ENCODE measurements at places on chromosomes 6 and 20.
A peak's percentile ranks its signal among the peaks of the same experiment; 100 is the strongest.

- DNase-seq: peak; percentile 48
Observed at GRCh38 chr20:5100684-5101347, 18.9 kb downstream of the PCNA start.

DNA sequence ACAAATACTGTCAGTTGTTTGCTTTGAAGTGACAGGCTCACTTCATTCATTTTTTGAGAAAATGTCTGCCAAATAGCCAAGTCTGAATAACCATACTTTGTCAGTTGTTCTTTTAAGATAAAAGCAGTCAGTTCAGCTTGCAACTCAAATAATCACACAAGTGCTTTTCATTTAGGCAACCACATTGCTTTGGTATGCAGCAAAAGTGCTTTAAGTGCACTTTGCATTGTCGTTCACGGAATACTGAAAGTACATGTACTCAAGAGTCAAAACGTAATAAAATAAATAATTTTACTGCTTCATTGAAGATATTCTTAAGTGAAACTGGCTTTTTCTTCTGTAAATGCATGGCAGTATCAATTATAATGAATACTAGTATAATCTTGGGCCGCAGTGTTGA, 107.2 kb downstream of the MMS22L start:
- no peak for DNase-seq

GRCh38 chr6:90033746-90034271, 139.5 kb downstream of the GJA10 start:
- DNase-seq: no peak

GRCh38 chr6:49826743-49827406, 39.5 kb downstream of the CRISP1 start:
- DNase-seq: no peak

DNA sequence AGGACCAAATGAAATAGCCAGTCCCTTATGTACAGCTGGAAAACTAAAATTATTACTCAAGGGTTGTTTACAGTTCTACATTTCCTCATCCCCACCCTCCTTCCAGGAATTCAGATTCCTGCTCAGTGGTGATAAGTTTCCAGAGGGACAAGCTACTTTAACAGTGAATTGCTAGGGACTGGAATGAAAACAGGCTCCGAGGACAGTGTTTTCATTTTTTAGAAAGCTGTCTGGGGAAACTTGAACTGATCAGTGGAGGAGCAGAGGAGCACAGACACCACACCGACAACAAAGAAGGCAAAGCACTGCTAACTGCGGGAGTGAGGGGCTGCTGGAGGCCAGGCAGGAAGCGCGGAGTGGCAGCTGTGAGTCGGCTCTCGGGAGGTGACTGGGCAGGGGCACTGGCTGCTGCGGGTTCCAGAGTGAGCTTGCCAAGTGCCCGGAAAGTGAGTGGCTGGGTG, 322.2 kb downstream of the ESR1 start:
- DNase-seq: no peak

GRCh38 chr6:166490671-166491500, 95.6 kb downstream of the RAMACL start:
- DNase-seq: peak; percentile 94

DNA sequence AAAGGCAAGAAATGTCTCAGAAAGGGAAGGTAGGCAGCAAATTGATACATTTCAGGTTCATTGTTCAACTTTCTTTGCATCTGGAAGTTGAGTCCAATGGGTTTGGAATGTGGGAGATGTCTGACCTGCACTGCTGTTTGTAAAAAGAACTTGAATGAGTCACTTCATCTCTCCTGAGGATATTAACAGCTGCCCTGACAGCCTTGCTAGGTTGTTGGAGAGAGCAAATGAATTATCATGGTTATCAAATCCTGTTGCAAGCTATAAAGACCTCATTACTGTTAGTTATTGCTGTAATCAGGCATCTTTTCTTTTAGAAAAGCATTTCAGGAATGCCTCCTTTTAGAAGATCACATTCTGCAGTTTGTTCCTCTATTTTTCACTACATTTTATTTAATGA, 23.0 kb upstream of the FLRT3 start:
- no peak for DNase-seq

DNA sequence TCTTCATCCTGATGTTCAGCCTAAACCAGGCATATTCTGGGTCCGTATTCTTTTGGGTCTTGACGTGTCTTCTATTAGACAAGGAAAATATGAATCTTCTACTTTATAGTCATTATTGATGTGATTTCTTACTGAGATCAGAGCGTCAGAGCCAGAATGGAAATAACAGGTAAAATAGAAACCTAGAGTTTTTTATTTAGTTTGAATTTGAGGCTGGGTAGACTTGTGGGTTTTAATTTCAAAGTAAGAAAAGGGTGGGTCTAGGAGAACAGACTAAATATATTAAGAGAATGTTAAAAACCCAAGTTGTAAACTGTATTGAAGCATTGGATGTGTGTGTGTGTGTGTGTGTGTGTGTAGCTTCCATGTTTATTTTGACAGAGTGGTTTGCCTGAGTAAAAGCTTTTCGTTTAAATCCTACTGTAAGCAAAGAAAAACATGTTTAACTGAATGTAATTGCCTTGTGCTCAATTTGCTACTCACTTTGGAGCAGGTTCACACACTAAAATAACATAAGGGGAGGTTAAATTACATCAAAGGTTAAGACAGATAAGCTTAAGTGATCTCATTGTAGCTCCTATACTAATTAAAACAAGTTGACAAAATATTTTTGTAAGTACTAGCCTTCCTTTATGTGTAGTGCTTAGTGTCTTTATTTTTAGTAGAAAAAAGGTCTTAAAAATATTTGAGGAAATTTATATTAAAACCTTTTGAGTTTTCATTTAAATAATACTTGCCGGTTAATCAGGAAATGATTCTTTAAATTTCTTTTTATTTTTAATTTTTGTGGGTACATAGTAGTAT, 17.4 kb downstream of the HECA start:
- DNase-seq: peak; percentile 66

DNA sequence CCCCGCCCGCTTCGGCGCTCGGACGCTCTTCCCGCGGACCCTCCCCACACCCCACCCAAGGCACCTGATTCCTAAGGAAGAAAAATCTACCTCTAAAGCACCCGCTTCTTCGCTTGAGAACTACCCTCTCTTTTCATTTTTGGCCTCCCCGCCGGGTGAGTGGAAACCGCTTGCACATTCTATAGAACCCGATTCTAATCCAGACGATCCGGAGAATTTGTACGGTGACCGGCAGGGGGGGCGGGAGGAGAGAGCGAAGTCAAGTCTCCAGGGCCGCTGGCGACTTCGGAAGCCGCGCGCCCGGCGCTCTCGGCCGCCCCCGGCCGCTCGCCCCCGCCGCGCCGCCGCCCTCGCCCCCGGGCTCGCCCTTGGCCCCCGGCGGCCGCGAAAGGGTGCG, at the start of gene RBM24:
Gene RBM24 (plus strand): TSS at position 262 of the 397 bp plus-strand sequence. CDS start 221 bp downstream, outside the sequence.
- DNase-seq: peak; percentile 11

DNA sequence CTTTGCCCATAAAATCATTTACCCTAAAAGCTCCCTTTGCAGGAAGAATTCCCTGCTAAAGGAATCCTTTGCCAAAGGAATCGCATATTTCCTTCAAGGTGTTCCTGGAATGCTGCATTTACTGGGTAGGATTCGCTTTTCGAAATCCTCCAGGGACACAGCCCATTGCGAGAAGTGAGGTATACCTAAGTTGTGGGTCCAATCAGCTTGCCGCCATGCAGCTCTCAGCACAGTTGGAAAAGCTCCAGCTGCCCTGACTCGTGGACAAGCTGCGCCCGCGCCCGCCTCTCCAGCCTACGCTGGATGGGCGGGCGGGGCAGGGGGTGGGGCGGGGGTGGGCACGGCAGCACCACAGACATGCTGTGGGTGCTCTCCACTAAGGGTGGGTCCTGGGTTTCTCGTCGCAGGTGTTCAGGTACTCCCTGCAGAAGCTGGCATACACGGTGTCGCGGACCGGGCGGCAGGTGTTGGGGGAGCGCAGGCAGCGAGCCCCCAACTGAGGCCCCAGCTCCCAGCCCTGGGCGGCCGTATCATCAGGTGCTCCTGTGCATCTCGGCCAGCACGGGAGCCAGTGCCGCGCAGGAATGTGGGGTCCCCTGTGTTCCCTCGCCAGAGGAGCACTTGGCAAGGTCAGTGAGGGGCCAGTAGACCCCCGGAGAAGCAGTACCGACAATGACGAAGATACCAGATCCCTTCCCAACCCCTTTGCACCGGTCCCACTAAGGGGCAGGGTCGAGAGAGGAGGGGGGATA, 1.4 kb downstream of the NNAT start:
- DNase-seq: no peak

GRCh38 chr6:72636215-72636614, 14.4 kb downstream of the KCNQ5 start:
- no peak for DNase-seq

DNA sequence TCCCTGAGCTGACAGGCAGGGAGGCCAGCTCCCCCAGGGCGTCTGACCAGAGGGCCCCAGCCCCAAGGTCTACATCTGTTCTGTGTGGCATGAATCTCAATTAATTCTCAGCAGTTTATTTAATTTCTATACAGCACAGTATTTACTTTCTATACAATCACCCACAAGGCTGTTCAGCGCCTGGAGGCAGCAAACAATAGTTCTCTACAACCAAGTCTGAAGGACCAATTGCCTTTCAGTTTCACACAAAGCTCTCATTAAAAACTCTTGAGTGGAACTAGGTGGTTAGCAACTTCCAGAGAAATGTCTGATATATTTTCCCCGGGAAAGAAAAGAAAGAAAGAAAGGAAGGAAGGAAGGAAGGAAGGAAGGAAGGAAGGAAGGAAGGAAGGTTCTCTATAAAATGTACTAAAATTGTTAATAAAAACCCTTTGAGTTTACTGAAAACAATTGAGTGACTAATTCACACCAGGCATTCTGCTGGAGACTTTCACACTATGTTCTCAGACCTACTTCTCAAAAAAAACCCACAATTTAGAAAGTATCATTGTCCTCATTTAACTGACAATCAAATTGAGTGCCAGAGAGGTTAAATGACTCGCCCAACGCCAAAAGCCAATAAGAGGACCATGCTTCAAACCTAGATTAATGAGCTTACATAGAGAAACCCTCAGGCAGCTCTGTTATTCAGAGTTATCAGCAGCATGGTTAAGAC, 62.5 kb downstream of the METTL24 start:
- DNase-seq: peak; percentile 83

DNA sequence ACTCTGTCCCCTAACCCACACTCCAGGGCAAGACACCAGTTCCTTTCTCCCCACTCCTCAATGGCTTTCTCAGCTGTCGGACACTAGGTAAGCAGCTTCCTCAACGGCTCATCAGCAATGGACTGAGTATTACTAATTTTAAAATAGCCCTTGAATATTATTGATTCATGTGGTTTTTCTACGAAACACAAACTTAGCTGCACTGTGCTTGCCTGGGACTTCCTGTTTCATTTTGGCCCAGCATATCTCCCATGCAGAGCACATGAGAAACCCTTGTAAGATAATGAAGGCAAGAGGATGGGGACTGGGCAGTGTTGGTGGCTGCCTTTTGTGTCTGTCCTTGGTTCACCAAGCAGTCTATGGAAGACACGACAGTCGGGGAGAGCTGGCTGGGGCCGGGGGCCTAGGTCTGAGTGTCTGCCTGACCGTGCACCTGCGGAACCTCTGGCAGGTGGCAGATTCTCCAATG, 48.9 kb downstream of the RNASET2 start:
- DNase-seq: no peak

GRCh38 chr6:109782491-109782999, 91.4 kb downstream of the FIG4 start:
- DNase-seq: no peak

DNA sequence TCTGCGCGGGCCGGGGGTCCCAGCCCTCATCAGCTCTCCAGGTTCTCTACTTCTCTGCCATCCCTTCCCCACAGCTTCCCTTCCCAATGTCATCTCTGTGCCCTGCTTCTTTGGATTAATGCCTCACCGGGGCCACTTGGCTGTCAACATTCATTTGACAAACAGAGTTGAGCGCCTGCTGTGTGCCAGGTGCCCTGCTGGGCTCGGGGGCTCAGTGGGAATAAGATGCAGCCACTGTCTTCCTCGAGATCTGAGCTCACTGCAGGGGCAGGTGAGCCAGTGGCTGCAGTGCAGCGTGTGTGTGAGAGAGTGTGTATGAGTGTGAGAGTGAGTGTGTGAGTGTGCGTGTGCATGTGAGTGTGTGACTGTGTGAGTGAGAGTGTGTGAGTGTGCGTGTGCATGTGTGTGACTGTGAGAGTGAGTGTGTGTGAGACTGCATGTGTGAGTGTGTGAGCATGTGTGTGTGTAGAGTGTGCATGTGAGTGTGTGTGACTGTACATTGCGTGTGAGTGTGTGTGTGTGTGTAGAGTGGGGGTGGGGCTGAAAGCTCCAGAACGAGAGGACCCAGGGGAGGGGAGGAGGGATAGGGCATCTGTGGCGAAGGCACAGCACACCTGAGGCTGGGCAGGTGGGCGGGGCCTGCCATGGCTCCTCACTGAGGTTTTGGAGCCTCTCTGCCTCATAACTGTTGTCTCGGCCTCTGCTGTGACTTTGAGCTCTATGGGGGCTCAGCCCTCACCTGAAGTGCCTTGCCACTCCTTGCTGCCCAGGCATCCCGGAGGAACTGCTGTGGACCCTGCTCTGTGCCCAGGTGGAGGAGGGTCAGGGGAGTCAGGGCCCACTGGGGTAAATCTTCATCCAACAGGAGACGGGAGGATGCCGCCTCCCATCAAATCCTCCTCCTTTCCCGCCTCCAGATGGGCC, 36.5 kb upstream of the PHACTR3 start:
- DNase-seq: no peak

DNA sequence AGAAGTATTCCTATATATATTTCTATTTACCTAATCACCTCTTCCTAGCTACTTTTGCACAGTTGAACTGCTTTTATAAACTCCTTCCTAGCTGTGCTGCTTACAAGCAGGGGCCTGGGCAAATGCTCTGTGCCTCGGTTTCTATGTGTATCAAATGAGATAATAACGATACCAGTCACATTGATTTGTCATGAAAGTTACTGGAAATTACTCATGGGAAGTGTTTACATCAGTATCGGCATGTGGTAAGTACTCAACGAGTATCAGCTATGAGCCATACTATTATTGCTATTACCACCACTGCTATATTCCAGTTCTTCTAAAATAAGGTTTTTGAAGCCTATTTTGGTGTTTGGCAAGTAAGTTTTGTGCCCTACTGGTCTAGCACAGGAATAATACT, 4.9 kb downstream of the LAMA4 start:
- DNase-seq: no peak

DNA sequence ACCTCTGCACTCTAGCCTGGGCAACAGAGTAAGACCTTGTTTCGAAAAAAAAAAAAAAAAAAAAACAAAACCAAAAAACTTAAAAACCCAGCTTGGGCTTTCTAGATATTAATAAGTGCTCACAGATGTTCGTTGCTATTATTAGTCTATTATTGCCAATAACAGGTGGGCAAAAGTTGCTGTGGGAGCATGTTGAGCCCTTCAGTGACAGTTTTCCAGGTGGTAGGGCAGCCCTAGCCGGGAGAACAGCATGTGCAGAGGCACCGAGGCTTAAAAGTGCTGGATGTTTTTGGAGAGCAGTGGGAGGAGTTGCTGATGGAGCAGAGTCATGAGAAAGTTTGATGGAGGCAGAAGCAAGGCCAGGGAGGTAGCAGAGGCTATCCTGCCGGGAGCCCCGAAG, 4.4 kb downstream of the PPP1R16B start:
- DNase-seq: no peak

- peak; percentile 10 for DNase-seq
Observed at GRCh38 chr20:50992733-50993457, 30.0 kb downstream of the KCNG1 start.

All from NCI-H146 (cell line).